ENCODE measurements at places on chromosomes 4 and X.

DNA sequence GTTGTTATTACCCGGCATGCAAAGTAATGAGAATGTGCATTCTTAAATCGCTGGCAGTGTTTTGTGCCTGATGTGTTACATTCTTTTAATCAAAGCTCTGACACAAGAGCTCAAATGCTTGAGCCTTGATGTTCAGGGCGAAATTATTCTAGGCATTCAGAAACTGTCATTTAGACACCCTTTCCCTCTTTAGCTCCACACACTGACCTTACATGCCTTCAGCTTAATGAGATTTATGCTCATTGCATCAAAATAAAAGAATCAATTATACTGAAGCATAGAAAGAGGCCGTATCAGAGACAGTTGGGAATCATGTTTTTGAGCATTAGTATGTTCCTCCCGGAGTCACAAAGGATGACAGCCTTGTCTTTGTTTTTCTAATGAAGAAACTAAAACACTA lies 56.7 kb downstream of the FAM114A1 start:
- DNase-seq, result no peak

- DNase-seq, result no peak
These were observed 57.1 kb upstream of the NOCT start for GRCh38 chr4:138958519-138958918.

- no peak for DNase-seq
These were observed 106.1 kb downstream of the PBDC1 start for GRCh38 chrX:76279007-76279406.

DNA sequence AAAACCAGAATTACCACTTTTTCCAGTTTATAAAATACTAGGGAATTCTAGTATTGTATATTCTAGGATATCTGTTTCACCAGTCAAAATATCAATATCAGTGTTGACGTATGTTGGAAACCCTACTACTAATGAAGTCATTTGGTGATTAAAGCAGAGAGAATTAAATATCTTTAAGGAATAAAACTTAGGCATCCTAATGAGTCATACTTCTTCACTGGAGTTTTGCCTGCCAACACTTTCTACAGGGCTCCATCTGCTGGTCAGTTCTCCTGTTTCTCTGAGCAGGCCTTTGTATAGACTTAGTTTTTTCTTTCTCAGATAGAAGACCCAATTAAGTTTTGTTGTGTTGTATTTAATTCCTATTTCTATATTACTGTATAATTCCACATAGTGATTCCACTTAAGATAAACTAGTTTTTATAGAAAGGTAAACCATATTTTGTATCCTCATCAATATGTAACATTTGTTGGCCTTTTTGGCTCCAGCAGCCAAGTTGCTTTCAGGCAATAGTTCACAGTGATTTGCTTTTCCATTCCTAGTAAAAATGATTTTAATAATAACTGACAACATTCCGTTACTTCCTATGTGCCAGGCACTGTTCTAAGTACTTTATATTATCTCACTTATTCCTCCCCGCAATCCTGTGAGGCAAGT lies 3.5 kb downstream of the AP1AR start:
- DNase-seq, result peak; percentile 91

GRCh38 chrX:30787012-30787411 lies 102.0 kb downstream of the TAB3 start:
- DNase-seq, result no peak
